Right lobe of liver (tissue), 6 donors: ENCODE measurements at places on chromosomes 2 and 18.
A peak's percentile ranks its signal among the peaks of the same experiment; 100 is the strongest.

GRCh38 chr2:122748552-122749011 lies 993.1 kb downstream of the TSN start:
- DNase-seq = no peak

DNA sequence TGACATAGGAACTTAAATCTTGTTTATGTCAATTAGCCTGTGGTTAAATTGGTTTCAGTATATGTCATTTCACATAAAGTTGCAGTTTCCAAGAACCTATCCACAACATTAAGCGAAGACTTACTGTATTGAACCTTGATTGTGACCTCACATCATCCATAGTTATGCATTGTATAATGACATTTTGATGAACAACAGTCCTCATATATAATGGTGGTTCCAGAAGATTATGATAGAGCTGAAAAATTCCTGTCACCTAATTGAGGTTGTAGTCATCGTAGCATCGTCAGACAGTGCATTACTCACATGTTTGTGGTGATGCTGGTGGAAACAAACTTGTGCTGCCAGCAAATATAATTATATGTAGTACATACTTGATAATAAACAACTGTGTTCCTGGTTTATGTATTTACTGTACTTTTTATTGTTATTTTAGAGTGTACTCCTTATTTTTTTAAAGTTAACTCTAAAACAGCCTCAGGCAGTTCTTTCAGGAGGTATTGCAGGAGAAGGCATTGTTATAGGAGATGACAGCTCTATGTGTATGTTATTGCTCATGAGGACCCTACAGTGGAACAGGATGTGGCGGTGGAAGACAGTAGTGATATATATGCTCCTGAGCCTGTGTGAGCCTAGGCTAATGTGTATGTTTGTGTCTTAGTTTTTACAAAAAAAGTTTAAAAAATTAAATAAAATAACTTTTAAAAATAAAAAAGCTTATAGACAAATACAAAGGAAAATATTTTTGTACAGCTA lies 56.6 kb downstream of the UBE2E3 start:
- no peak for DNase-seq

- peak; percentile 80 for DNase-seq
Observed at GRCh38 chr2:112690853-112691401, 29.9 kb upstream of the NT5DC4 start.

DNA sequence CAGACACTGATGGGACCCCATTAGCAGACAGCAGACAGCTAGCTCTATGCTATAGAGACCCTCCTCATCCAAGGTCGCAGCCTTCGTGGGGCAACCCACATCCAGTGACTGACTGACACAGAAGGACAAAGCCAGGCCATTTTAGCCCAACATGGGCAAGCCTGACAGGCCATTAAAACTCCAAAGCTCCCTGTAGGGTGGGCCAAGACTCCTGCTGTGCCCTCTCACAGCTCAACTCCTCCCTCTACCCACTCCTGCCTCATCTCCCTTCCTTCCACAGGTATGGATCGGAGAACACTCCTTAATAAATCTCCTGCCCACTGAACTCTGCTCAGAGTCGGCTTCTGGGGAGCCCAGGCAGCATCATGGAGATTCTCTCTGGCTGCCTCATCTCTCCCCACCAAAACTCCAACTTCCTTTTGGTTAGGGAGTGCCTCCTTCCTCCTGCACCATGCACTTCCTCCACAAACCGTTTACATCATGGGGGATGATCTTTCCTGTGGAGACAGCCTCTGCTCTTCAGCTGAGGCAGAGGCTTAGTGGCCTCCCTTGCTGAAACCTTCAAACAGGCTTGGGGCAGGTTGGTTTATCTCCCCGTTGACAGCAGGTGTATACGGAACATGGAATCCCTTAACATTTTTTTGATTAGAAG lies 86.5 kb downstream of the ACTR3 start:
- no peak for DNase-seq

DNA sequence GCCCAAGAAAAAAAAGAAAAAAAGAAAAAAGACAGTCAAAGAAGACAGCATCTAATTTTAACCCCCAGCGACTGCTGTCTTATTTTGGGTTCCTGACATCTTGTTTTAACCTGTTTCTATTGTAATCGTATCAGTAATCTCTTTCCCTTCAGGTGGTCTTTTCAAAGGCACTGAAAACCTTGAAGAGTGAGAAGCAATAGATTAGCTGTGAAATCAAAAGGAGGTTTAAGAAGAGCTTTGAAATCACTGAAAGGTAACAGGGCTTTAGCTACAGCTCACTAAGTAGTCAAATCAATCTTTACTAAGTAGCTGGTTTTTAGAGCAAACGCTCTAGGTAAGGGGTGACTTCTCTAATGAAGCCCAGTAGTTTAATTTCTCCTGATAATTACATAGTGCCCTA lies 5.4 kb upstream of the TANC1 start:
- no peak for DNase-seq

DNA sequence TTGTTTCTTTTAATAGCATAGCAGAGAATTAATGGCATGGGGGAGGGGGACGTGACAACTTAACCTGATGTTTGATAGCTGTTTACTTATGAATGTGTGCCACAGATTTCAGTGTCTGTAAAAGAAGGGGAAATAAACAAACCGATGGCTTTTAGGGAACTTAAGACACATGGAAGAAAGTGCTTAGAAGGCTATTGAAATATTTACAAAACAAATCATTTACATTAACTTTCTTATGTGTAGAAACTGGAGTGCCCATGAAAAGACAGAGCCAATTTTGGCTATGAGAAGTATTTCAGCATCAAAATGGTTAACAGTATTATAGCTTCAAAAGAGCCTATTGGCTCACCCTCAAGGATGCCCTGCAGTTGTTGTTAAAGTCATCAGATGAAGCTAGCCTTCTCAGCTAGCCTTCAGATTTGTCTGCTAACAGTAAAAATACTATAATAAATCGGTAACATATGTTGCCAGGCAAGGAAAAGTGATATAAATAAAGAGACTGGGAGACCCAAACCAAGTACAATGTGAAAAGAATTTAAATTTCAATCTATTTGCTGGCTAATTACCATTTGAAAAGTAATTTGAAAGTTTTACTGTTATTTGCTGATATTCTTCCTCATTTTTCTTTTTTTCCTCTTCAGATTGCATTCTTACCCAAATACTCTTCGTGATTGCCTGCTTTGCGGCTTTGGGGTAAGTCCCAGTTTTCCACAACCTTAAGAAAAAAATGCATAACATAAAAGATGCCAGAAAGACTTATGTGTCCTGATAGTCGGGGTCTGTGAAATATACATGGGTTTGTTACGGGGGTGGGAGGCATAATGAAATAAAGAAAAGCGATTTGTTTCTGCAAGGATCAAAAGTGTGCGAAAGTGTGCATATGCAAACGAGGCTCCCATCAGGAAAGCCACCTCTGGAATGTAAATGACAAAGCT lies 256.4 kb downstream of the MEIS1 start:
- no peak for DNase-seq

DNA sequence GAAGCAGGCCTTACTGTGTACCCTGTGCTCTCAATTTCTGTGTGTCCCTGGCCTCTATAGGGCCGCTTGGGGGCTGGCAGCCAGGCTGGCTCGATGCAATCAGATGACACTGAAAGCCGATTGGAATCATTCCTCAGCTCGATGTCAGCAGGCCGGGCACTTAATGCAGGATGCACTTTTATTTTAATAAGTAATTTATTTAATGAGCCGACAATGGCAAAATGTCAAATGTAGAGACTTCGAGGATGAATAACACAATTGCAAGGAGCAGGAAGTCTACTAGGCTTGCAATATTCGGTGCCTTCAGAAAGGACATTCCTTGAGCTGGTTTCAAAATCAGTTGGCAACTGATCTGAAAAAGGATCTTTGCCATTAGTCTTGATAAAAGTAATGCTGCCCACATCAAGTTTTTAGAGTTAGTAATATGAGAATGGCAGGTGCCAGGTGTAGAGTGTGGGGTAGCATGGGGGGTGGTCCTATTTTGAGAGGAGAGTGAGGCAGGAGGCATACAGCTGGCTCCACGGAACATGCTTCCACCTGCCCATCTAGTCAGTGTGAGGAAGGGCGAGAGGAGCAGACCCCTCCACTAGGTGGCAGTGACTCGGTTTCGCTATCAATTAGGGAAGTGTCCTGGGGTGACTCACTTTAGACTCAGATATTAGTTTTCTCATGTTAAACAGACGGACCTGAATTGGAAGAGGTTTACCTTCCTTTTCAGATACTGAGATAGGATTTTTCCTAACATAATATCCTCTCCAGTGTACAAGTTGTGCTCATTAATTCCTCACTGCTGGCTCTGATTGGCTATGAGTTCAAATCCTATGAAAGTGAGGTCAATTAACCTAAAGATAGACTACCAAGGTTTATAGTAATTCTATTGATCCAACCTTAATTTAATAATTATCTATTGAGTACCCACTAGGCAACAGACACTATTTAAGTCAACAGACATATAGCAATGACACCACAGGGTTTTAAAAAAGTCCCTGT lies 80.9 kb downstream of the NABP1 start:
- DNase-seq = peak; percentile 55

DNA sequence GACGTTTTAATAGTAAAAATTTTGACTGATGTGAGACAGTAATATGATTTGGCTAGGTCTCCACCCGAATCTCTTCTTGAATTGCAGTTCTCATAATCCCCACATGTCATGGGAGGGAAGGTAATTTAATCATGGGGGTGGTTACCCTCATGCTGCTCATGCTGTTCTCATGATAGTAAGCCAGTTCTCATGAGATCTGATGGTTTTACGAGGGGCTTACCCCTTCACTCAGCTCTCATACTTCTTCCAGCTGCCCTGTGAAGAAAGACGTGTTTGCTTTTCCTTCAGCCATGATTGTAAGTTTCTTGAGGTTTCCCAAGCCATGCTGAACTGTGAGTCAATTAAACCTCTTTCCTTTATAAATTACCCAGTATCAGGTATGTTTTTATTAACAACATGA lies 327.0 kb upstream of the CDH7 start:
- no peak for DNase-seq

- DNase-seq = no peak
Observed at GRCh38 chr2:75459565-75460310, 101.0 kb downstream of the EVA1A start.

DNA sequence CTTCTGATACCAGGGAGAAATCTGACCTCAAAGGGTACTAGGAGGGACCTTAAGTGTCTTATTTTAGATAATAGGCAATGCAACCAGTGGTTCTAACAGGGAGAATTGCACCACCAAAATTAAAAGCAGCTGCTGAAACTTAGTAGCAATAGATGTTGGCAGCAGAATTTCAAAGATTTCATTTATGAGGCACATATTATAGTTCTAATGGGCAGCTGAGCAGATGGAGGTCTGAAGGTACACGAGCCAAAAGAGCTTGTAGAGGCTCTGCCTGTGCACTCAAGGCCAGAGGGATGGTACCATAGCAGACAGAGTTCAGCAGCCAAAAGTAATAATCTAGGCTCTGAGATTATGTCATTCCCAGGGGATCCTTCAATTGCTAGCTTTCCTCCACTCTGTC lies 87.3 kb upstream of the NCKAP5 start:
- no peak for DNase-seq

- DNase-seq = no peak
Observed at GRCh38 chr18:7919565-7919964, 352.4 kb downstream of the PTPRM start.

GRCh38 chr2:75192496-75192895 lies 6.8 kb downstream of the TACR1 start:
- no peak for DNase-seq

- no peak for DNase-seq
Observed at GRCh38 chr2:24831221-24832072, 38.2 kb downstream of the CENPO start.

DNA sequence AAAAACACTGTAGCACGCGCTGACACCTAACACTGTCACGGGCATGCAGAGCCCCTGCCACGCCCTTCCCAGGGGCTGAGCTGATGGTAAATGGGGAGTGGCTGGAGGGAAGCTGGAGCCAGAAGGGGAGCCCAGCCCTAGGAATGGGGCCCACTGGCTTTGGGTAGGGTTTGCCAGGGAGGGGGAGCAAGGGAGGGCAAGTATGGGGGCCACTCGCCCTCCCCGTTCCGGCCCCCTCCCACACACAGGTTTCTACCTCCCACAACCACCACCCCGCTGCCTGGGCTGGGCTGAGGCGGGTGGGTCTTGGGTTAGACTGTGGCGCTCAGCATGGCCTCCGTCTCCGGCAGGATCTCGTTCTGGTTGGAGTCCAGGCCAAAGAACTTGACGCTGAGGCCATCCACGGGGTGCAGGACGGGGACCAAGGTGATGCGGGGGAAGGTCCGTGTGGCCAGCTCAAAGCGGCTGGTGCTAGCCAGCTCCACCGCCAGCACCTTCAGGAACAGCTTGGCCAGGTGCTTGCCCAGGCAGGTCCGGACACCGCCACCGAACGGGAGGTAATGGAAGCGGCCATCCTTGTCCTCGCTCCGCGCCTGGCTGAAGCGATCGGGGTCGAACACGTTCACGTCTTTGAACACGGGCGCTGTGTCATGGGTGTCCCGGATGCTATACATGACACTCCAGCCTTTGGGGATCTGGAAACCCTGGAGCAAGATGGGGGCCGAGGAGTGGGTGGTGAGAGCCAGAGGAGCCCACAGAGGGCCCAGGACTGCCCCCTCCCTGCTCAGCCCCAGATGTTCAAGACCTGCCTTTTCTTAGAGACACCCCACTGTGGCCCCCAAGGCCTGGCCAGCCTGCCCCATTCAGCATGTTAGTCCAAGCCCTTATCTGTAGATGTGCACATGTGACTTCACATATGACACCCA lies 15.5 kb downstream of the CYP26B1 start:
- DNase-seq = peak; percentile 42

DNA sequence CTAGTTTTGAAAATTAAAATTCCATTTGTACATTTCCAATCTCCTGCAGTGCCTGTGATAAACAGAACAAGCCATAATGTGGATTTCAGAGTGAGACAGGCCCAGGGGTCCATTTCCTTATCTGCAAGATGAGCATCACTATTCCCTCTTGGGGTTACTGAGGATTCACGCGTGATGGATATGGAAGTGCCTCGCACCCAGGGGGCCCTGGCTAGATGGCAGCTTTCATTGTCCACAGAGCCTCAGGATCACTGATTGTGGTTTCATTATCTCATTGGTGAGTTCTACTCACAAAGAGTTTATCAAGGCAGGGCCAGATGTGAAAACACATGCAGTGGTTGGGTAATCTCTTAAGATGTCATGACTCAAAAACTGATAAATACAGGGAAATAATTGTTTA lies 11.6 kb downstream of the CNGA3 start:
- no peak for DNase-seq

GRCh38 chr2:240893363-240893844 lies 2.6 kb downstream of the MAB21L4 start:
- DNase-seq = no peak

GRCh38 chr2:138676619-138677021 lies 103.6 kb downstream of the NXPH2 start:
- no peak for DNase-seq

DNA sequence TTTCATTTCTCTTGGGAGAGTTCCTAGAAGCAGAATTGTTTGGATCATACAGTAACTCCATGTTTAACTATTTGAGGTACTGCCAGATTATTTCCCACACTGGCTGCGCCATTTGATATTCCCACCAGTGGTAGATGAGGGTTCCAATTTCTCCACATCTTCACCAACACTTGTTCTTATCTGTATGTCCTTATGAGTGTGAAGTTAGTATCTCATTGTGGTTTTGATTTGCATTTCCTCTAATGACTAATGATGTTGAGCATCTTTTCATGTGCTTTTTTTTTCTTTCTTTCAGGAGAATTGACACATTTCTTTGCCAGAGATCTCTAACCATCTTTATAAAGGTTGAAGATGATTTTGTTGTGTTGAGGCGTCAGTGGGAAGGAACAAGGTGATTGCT lies 4.1 kb upstream of the MGAT5 start:
- no peak for DNase-seq

- DNase-seq = no peak
Observed at GRCh38 chr2:195721042-195721441, 64.0 kb downstream of the SLC39A10 start.
